ENCODE measurements at places on chromosomes 2 and 18. TPM values are rescaled to one million over a fixed set of nuclear protein-coding genes. Genes with fewer than 3 reads are reported as not detected.

GRCh38 chr2:241091201-241091600 is 10.9 kb downstream of the MTERF4 start:
- no peaks in the 10 kb centered on the region for H3K27me3 ChIP-seq
- no peak for DNase-seq
- no peak overlapping the region for H3K4me3 ChIP-seq
- H3K27ac ChIP-seq, result no peak overlapping the region
- H3K4me1 ChIP-seq, result no peaks in the 10 kb centered on the region

- H3K27me3 ChIP-seq, result peaks cover 7% of the 10 kb centered on the region
- DNase-seq, result no peak
- no peaks in the 10 kb centered on the region for H3K36me3 ChIP-seq
- no peaks in the 10 kb centered on the region for H3K4me1 ChIP-seq
These were observed 2.7 kb upstream of the RAB6D start for GRCh38 chr2:131366643-131367042.

DNA sequence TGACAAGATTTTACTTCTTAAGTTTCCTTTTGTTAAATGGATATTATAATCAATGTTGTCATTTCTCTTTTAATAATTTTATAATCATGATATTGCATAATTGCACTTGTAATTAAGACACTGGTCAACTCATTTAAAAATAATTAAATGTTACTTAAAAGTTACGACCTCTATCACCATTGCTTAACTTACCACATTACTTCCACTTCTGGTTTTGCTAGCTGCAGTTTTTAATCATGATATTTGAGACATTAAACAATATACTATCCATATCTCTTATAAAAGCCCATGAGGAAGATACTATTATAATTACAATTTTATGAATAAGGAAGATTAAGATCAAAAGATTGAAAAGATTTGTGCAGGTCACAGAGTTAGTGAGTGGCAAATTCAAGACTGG is 502.0 kb downstream of the RNF144A start:
- no peaks in the 10 kb centered on the region for H3K36me3 ChIP-seq
- no peak overlapping the region for H3K27ac ChIP-seq
- no peak overlapping the region for H3K4me3 ChIP-seq
- DNase-seq, result no peak

- peaks cover 34% of the 10 kb centered on the region for H3K4me1 ChIP-seq
- H3K36me3 ChIP-seq, result no peaks in the 10 kb centered on the region
- H3K27ac ChIP-seq, result peak overlapping the region; percentile 81
- peak; percentile 80 for DNase-seq
These were observed 4.3 kb downstream of the EPG5 start for GRCh38 chr18:45962866-45963265.

GRCh38 chr2:20629581-20630171 is 21.2 kb downstream of the HS1BP3 start:
- peaks cover 4% of the 10 kb centered on the region for H3K27me3 ChIP-seq
- DNase-seq, result no peak
- H3K4me1 ChIP-seq, result peaks cover 15% of the 10 kb centered on the region
- H3K36me3 ChIP-seq, result no peaks in the 10 kb centered on the region

DNA sequence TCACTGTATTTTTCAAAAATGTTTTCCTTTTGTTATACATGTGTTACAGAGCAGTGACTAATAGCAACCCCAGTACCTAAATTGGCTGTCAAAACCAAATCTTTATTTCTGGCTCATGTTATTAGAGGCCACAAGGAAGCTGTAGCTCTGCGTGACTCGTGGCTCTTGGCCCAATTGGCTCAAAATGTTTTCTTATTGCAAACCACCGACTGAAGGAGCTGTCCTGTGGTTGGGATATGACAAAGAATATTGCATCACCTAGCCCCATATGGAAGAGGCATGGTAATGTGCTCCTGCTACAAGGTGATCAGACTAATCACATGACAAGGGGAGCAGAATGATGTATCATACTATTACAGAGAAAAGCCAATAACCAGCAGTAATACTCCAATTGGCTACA is 1058.5 kb downstream of the CBLN2 start:
- H3K36me3 ChIP-seq, result no peaks in the 10 kb centered on the region
- H3K4me1 ChIP-seq, result no peaks in the 10 kb centered on the region
- no peak overlapping the region for H3K27ac ChIP-seq
- DNase-seq, result peak; percentile 75
- H3K4me3 ChIP-seq, result no peak overlapping the region
- no peaks in the 10 kb centered on the region for H3K27me3 ChIP-seq

CPO gene
- total RNA-seq, result not detected

TLX2 gene
- total RNA-seq, result not detected

DCDC2C gene
- total RNA-seq, result not detected

UGT1A10 gene
- not detected for total RNA-seq
